ENCODE measurements at places on chromosomes 1 and 21. TPM values are rescaled to one million over a fixed set of nuclear protein-coding genes. Genes with fewer than 3 reads are reported as not detected.

- no peak for DNase-seq
These were observed 78.4 kb upstream of the CTTNBP2NL start for GRCh38 chr1:112317611-112318062.

GRCh38 chr1:114558544-114558943, 22.9 kb downstream of the BCAS2 start:
- DNase-seq: no peak

- no peak for DNase-seq
These were observed 604.5 kb downstream of the PLPP3 start for GRCh38 chr1:55974714-55975441.

- no peak for DNase-seq
These were observed 7.0 kb downstream of the TMEM61 start for GRCh38 chr1:54987427-54987826.

GRCh38 chr1:243487649-243488227, 231.9 kb downstream of the SDCCAG8 start:
- no peak for DNase-seq

GRCh38 chr21:23541571-23541970, 2065.7 kb downstream of the MRPL39 start:
- no peak for DNase-seq

GRCh38 chr1:35929730-35930592, 944 bp upstream of the AGO3 start:
- DNase-seq: peak; percentile 70

- no peak for DNase-seq
These were observed 87.8 kb upstream of the PRMT6 start for GRCh38 chr1:106968644-106969043.

The PYCR2 gene
- 60.3 TPM for total RNA-seq

The RPTN gene
- not detected for total RNA-seq

DNA sequence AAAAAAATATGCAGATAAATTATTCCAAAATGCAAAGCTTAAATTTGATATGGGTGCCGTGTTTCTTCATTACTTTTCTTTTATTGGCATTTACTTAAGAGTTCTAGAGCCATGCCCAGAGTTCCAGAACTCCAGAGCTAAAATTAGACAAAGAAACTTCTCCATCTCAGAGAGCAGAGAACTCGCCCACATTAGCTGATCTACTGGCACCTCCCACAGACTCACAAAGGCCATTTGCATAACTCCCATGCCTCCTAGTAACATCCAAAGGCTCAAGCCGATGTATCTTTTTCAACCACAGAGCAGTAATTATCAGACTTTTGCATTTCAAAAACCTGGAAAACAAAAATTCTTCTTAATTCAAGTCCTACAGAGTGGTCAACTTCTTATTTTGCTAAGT, 323.8 kb upstream of the ST6GALNAC5 start:
- DNase-seq: no peak

DNA sequence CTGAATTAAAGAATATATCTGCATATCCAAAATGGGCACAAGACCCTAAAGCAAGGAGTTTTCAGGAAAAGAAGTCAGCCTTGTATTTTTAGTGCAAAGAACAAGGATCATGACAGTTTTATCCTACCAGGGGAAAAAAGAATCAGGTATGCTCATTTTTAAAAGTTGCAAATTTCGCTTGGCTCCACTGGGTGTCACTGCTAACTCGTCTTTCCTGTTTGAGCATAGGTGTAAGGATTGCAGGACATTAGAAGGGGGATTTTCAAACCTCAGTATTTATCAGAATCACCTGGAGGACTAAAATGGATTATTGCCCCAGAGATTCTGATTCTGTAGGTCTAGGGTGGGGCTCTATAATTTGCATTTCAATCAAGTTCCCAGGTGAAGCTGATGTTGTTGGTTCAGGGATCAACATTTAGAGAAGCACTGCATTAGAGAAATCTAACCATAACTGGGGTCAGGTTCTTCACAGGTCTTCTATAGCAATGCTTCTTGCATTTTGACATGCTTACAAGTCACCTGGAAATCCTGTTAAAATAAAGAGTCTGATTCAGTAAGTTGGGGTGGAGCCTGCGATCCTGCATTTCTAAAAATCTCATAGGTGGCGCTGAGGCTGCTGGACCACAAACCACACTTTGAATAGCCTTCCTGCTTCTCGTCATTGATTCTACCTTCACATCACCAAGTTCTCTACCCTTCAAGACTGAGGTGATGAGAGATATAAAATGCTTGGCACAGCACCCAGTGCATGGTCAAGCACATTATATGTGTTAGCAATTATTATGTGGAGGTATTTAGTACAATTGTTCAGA, 39.6 kb downstream of the NUF2 start:
- no peak for DNase-seq

DNA sequence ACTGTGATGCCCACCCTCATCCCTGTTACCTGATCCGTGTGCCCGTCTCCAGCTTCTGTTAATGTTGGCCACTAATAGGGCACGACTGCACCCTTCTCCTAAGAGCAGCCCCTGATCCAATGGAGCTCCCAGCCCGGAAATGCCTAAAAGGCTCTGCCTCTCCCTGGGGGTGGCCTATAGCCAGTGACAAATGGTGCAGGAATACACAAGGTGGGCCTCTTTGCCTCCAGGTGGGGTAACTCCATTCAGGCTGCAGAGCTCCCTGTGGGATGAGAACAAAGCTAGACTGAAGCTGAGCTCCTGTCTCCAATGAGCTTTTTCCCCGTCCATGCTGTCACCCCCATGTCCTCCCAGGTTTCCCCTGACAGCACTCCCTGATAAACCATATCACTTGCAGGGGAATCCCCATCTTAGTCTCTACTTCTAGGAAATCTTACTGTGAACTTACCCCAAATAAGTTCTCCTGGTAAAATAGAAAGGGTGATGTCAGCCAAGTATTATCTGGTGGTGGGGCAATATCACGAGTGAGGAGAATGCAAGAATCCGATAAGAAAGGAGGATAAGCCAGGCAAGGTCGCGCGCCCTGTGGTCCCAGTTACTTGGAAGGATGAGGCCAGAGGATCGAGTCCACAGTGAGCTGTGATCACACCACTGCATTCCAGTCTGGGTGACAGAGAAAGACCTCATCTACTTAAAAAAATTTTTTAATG, 18.6 kb downstream of the S100A7A start:
- DNase-seq: no peak

- DNase-seq: peak; percentile 20
These were observed 59.3 kb downstream of the SLC37A1 start for GRCh38 chr21:42572906-42573495.

- DNase-seq: no peak
These were observed 21.4 kb downstream of the SOX13 start for GRCh38 chr1:204094313-204094729.

DNA sequence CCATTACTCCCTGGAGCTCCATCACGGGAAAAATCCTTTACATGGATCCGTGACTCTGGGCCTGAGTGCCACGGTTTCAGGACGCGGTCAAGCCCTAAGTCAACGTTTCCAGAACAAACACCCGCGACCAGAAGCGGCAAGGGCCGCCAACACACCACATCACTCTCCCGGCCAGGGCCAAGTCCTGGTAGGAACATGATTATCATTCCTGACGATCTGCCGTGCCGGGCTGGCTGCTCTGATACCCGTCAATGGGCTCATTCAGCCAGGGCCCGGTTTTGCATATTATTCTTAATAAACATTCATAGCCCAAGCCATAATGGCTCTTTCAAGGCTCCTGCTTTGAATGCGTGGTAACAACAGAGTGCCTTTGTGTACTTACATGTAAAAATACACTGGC, 44.6 kb upstream of the SIM2 start:
- no peak for DNase-seq

The DVL1 gene
- total RNA-seq: 126 TPM

- no peak for DNase-seq
These were observed 155.1 kb upstream of the ZC3H12A start for GRCh38 chr1:37319284-37319683.

The TEX38 gene
- total RNA-seq: not detected

DNA sequence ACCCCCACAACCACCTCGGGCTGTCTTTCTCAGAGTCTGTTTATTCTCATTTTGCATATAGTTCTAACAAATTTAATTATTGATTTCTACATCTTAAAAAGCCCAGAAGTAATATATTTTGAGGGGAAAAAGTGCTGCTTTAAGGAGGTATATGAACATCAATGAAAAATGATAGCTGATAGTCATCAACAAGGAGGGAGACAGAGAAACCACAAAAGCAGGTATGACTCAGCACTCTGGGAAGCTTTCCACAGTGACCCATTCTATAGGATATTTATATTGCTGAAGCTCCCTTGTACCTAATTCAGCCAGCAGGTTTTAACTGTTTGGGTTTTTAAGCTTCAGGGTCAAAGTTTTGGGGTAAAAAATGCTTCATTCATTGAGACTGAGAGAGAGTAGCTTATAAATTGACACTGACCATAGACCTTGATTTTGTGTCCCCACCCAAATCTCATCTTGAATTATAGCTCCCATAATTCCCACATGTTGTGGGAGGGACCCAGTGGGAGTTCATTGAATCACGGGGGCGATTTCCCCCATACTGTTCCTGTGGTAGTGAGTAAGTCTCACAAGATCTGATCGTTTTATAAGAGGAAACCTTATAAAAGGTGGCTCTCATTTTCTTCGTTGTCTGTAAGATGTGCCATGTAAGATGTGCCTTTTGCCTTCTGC, 27.4 kb downstream of the VANGL1 start:
- DNase-seq: no peak

DNA sequence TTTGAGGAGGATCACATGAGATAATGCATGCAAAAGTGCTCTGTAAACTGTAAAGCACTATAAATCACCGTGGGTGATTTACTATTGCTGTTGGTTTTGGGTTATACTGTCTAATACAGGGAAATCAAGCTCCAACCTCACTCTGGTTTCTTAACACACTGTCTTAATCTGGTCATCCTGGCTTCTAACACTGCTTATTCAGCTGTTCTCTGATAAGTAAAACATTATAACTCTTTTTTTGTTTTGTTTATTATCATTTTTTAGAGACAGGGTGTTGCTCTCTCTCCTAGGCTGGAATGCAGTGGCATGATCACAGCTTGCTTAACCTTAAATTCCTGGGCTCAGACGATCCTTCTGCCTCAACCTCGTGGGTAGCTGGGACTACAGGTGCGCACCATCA, 21.9 kb upstream of the LSM10 start:
- no peak for DNase-seq

DNA sequence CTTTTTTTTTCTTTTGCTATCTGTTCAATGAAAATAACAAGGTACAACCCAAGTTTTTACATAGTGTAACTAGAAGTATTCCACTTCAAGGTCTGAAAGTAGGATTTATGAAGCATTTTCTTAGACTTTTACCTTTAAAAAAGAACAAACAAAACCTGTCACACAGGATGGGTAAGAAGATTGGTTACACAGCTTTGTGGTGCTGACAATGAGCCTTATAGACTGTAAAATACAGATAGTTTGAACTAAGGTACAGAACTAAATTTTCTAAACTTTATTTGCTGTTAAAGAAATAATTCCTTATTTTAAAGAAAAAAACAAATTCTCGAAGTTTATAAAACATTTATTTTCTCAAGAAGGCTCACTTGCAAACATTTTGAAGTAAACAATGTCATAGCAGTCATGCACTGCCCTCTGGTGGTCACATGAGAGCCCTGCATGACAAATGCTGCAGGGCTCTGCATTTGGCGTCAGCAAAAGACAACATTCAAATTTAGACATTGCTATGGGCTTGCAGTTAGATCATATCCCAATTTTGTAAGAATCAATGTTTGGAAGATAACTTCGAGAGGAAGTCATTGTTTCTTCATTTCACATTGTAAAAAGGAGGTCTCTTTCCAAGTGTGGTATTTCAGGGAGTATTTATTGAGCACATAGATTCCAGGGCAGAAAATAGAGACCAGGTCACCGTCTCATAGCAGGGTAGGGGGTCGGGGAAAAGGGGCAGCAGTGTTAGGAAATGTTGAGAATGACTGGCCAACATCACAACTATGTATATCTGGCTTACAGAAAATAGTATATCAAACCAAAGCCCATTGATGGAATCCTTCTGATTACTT, 115.3 kb upstream of the FMN2 start:
- DNase-seq: no peak

GRCh38 chr1:38736399-38736798, 123.2 kb downstream of the RRAGC start:
- DNase-seq: no peak

The NTRK1 gene
- 2.5 TPM for total RNA-seq

- DNase-seq: no peak
These were observed 216.2 kb upstream of the RUNX1 start for GRCh38 chr21:35265170-35265877.

DNA sequence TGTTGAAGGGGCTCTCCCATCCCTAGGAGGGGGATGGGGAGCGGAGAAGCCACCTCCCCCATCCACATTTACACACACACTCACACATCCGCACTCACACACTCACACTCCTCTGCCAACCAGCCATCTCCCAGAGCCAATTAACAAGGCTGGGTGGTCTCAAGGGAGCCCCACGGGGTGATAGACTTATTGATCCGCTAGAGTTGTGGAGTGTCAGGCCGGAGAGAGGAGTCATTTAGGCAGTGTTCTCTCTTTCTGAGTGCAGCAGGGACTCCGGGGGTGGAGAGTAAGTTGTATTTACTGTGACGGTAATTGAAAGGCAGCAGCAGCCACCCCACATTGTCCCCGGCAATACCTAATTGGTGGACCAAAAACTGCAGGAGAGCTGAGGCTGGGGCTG, 61.6 kb downstream of the KLHDC7A start:
- DNase-seq: no peak

DNA sequence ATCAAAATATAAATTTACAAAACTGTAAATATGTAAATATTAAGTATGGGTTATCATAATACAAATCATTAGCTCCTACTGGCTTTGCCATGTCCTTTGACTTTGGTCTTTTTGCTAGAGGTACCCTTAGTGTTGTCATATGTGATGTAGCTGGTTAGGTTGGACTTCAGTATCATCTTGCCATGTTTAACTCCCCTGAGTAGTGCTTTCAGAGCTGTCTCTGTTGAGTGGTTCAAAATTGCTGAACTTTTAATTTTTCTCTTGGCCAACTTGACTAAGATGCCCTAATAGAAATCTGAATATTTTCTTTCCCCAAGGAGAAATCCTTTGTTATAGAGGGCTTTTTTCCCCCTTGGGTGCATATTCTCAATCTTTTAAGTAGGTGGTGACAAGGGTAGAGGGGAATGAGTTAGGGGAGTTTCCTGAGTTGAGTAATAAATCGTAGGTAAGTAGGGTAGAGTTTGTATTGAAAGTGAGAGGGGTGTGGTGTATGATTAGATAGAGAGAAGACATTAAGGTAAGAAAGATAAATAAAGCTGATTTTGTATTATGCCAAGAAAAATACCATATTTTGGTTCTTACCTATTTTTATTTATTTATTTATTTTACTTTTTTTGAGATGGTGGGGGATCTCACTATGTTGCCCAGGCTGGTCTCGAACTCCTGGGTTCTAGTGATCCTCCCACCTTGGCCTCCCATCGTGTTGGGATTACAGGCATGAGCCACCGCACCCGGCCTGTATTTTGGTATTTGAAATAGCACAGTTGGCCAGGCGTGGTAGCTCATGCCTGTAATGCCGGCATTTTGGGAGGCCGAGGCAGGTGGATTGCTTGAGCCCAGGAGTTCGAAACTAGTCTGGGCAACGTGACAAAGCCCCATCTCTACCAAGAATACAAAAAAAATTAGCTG, 21.8 kb downstream of the RPRD2 start:
- no peak for DNase-seq

The UMODL1 gene
- total RNA-seq: 0.05 TPM

The CELA3A gene
- not detected for total RNA-seq

The ASTN1 gene
- total RNA-seq: 0.32 TPM

The AURKAIP1 gene
- total RNA-seq: 271 TPM

- DNase-seq: no peak
These were observed 10.6 kb upstream of the S100A11 start for GRCh38 chr1:152047413-152047729.

- no peak for DNase-seq
These were observed 562.6 kb downstream of the PTPRU start for GRCh38 chr1:29798699-29799566.

- peak; percentile 88 for DNase-seq
These were observed 295.2 kb downstream of the HLX start for GRCh38 chr1:221174330-221174993.
